ENCODE measurements at places on chromosomes 13 and 19. TPM values are rescaled to one million over a fixed set of nuclear protein-coding genes. Genes with fewer than 3 reads are reported as not detected.

DNA sequence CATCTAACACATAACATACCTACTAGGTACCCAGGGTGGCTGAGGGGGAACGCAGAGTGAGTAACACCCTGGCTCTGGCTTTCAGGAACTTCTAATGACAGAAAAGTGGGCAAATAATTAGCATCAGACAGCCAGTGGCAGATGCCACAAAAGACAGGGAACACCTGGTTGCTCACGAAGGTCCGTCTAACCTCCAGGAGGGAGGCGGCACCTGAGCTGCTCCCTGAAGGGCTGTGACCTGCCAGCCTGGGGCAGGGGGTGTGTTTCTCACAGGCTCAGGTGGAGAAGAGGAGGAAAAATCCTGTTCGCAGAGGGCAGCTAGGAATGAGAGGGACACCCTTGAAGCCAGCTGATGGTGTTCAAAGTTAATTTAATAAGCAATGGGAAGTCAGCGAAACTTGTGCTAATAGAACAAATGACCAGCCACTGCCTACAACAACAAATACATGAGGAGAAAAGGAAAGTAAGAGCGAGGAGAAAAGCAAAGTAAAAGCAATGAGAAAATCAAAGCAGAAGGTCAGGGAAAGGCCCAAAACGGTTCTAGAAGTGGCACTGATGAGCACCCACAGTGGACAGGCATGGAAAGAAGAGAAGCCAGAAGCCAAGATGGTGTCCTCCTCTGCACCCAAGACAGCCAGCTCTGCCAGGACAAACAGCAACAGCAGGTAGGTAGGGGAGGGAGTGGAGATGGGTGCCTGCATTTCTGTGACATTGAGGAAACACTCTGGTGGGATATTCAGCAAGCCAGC lies 87.3 kb downstream of the STK24 start:
- peak overlapping the region; percentile 2 for H3K4me3 ChIP-seq
- no peaks in the 10 kb centered on the region for H3K27me3 ChIP-seq
- H3K4me1 ChIP-seq = peaks cover 31% of the 10 kb centered on the region
- H3K27ac ChIP-seq = peak overlapping the region; percentile 35

- no peak for DNase-seq
- H3K27me3 ChIP-seq = no peaks in the 10 kb centered on the region
Observed at GRCh38 chr13:27358420-27358819, 66.0 kb upstream of the GTF3A start.

ZNF536 gene
- 0.25 TPM for total RNA-seq

DGKH gene
- 28.8 TPM for total RNA-seq

SSC5D gene
- 9.4 TPM for total RNA-seq

- no peak overlapping the region for H3K27ac ChIP-seq
- H3K4me1 ChIP-seq = no peaks in the 10 kb centered on the region
- H3K27me3 ChIP-seq = peaks cover 21% of the 10 kb centered on the region
Observed at GRCh38 chr19:41999071-41999877, 5.2 kb upstream of the ATP1A3 start.

ADAT3 gene
- total RNA-seq = 10.3 TPM

ZNF577 gene
- 19.0 TPM for total RNA-seq

PTGER1 gene
- 19.0 TPM for total RNA-seq

AP3D1 gene
- 125 TPM for total RNA-seq

SCGB2B2 gene
- total RNA-seq = 1.1 TPM

DNA sequence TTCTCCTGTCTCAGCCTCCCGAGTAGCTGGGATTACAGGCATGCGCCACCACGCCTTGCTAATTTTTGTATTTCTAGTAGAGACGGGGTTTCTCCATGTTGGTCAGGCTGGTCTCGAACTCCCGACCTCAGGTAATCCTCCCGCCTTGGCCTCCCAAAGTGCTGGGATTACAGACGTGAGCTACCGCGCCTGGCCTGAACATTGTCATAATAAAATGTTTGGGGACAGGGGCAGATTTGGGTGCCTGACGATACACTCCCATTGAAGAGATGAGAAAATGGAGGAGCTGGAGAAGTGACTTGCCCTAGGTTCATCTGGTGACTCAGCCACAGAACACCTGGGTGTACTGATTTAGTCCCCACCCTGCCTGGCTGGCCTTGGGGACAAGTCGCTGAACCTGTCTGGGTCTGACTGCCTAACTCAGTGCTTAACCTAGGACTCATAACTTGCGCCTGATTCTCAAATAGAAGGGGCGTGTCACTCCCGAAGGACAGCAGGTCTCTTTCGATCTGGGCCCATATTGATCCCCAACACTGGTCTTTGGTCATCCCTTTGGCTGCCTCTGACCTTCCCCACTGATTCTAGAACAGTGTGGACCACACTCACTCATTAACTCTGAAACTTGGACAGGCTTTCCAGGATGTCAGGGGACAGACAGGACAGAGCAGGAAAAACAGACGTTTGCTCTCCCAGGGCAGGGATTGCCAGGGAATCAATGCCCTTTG lies 7.6 kb upstream of the BICRA start:
- no peak overlapping the region for H3K4me3 ChIP-seq
- H3K4me1 ChIP-seq = peaks cover 5% of the 10 kb centered on the region
- no peak for DNase-seq
- H3K27ac ChIP-seq = no peak overlapping the region

GRCh38 chr13:112846411-112847115 lies 122.5 kb upstream of the MCF2L start:
- no peaks in the 10 kb centered on the region for H3K27me3 ChIP-seq
- no peaks in the 10 kb centered on the region for H3K36me3 ChIP-seq
- no peak for DNase-seq
- no peaks in the 10 kb centered on the region for H3K4me1 ChIP-seq
- no peak overlapping the region for H3K4me3 ChIP-seq
- H3K27ac ChIP-seq = no peak overlapping the region

LIG1 gene
- 25.9 TPM for total RNA-seq

- DNase-seq = no peak
- H3K4me1 ChIP-seq = no peaks in the 10 kb centered on the region
- H3K36me3 ChIP-seq = no peaks in the 10 kb centered on the region
- no peaks in the 10 kb centered on the region for H3K27me3 ChIP-seq
- no peak overlapping the region for H3K27ac ChIP-seq
- H3K4me3 ChIP-seq = no peak overlapping the region
Observed at GRCh38 chr19:31610018-31610417, 260.8 kb upstream of the TSHZ3 start.

DNA sequence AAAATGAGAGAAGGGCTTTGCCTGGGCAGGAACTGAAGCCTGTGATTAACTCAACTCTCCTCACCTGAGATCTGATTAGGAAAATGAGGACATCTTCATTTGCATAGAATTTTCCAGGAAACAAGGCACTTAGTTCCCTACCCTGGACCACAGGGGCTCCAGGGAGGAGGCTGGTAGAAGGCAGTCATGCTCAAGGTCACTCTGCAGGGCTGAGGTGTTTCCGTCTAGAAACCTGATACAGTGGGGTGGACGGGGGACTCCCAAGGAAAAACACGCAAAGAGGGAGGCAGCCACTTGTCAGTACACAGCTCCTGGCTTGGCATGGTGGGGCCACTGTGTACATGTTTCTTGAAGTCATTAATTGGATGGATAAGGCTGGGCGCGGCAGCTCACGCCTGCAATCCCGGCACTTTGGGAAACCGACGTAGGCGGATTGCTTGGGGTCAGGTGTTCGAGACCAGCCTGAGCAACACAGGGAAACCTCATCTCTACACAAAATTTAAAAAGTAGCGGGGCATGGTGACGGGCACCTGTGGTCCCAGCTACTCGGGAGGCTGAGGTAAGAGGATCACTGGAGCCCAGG lies 6.0 kb downstream of the KLK14 start:
- no peak for DNase-seq
- H3K27ac ChIP-seq = no peak overlapping the region
- no peaks in the 10 kb centered on the region for H3K36me3 ChIP-seq
- H3K4me3 ChIP-seq = no peak overlapping the region
- no peaks in the 10 kb centered on the region for H3K4me1 ChIP-seq

DNA sequence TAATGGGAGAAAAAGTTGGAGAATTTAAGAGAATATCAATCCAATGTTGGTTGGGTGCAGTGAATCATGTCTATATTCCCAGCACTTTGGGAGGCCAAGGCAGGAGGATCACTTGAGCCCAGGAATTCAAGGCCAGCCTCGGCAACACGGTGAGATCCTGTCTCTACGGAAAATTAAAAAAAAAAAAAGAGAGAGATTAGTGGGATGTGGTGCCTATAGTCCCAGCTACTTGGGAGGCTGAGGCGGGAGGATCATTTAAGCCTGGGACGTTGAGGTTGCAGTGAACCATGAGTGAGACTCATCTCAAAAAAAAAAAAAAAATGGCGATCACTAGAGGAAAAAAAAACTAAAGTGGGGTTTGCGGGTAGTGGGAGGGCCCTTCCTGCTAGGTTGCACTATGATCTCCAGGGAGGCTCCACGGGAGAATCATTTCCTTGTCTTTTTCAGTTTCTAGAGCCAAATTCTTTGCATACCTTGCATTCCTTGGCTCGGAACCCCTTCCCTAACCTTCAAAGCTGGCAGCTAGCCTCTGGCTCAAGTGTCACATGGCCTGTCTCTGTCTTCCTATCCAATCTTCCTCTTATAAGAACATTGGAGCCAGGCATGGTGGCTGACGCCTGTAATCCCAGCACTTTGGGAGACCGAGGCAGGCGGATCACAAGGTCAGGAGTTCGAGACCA lies 5.8 kb upstream of the ERCC2 start:
- no peaks in the 10 kb centered on the region for H3K27me3 ChIP-seq
- no peak overlapping the region for H3K4me3 ChIP-seq
- peak; percentile 83 for DNase-seq
- H3K36me3 ChIP-seq = no peaks in the 10 kb centered on the region
- H3K4me1 ChIP-seq = no peaks in the 10 kb centered on the region
- H3K27ac ChIP-seq = no peak overlapping the region

DNA sequence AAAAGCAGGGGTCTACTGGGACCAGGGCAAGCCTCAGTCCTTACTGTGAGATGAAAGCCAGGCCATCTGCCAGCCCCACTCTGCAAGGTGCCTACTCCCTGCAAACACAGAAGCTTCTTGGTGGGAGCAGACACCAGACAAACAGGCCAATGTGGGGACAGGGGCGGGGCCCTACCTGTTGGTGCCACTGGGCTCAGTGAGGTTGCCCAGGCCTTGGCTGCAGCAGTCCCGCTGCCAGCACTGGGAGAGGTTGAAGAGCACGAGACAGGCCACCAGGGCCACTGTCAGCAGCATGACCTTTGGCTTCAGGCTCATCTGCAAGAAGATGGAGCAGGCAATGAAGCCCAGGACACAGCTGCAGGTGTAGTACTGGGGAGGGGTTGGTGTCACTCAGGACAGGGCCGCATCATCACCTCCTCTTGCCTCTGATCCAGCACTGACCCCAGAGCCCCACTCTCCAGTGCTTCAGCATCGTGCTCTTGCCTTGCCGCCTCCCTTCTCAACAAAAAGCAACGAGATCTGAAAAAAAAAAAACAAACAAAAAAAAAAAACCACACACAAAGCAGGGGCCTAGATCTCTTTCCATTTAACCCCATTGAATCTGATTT lies 72.6 kb downstream of the NBEA start:
- no peak overlapping the region for H3K27ac ChIP-seq
- no peak for DNase-seq
- no peak overlapping the region for H3K4me3 ChIP-seq
- H3K36me3 ChIP-seq = no peaks in the 10 kb centered on the region

SCN1B gene
- 24.1 TPM for total RNA-seq

- H3K27ac ChIP-seq = peak overlapping the region; percentile 17
- H3K27me3 ChIP-seq = no peaks in the 10 kb centered on the region
- H3K4me1 ChIP-seq = peaks cover 15% of the 10 kb centered on the region
- H3K36me3 ChIP-seq = no peaks in the 10 kb centered on the region
- peak; percentile 77 for DNase-seq
Observed at GRCh38 chr19:4984438-4984990, 15.6 kb downstream of the KDM4B start.

- no peak overlapping the region for H3K27ac ChIP-seq
- H3K27me3 ChIP-seq = no peaks in the 10 kb centered on the region
- no peaks in the 10 kb centered on the region for H3K4me1 ChIP-seq
- H3K36me3 ChIP-seq = no peaks in the 10 kb centered on the region
- no peak for DNase-seq
Observed at GRCh38 chr19:57672466-57672865, 3.7 kb downstream of the ZSCAN4 start.

GFY gene
- not detected for total RNA-seq

ICAM4 gene
- total RNA-seq = 0.85 TPM

MYH14 gene
- total RNA-seq = 81.4 TPM

GRCh38 chr13:51330791-51331190 lies 8.7 kb upstream of the SERPINE3 start:
- no peak for DNase-seq
- no peak overlapping the region for H3K27ac ChIP-seq
- H3K4me1 ChIP-seq = no peaks in the 10 kb centered on the region

DNA sequence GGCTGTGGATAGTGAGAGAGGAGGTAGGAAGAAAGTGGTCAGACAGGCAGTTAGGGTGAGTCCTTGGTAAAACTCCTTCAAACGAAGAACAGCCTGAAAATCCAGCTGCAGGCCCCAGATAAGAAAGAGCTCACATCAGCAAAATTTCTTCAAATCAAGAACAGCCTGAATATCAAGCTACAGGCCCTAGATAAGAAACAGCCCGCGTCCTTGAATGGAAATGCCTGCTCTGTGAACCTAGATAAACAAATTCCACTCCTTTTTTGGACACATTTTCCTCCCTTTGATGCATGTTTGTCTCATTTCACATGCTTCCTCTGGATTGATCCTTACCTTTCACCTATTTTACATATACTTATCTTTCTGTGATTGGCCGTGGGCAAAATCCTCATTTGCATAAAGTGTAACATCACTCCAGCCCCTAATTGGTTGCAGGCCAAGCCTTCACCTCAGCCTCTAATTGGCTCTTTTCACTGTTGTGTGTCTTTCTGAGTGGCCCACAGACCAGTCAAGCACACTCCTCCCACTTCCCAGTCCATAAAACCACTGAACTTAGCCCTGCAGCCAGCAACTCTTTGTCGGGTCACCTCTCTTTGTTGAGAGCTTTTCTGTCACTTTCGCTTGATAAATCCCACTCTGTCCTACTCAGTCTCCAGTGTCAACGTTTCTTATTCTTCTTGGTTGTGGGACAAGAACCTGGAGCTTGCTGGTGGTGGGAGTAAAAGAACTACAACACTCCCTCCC lies 6.0 kb upstream of the SULT2A1 start:
- no peak for DNase-seq
- no peaks in the 10 kb centered on the region for H3K4me1 ChIP-seq
- H3K27ac ChIP-seq = no peak overlapping the region
- H3K27me3 ChIP-seq = no peaks in the 10 kb centered on the region

DNA sequence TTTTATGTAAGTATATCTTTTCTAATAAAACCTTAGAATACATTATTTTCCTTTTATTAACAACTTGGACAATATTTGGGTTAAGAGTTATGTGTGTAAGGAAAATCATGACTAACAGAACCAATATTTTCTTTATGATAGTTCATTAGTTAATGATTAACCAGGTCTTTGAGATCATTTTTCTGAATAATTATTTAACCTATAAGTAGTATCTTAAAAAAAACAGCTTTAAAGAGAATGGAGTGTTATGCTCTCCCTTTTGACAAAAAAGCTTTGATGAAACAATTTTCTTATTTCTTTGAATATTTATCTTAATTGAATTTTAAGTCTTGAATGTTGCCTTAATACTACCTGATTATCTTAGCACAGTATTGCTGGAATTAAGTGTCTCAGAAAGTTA lies 3.8 kb downstream of the SLAIN1 start:
- no peak for DNase-seq
- no peaks in the 10 kb centered on the region for H3K36me3 ChIP-seq
- no peak overlapping the region for H3K4me3 ChIP-seq
- H3K4me1 ChIP-seq = peaks cover 4% of the 10 kb centered on the region
- H3K27ac ChIP-seq = no peak overlapping the region

Measured in kidney (tissue), 22 donors.